Mucosa of descending colon (tissue), 3 donors: ENCODE measurements at places on chromosomes 13 and 19.

DNA sequence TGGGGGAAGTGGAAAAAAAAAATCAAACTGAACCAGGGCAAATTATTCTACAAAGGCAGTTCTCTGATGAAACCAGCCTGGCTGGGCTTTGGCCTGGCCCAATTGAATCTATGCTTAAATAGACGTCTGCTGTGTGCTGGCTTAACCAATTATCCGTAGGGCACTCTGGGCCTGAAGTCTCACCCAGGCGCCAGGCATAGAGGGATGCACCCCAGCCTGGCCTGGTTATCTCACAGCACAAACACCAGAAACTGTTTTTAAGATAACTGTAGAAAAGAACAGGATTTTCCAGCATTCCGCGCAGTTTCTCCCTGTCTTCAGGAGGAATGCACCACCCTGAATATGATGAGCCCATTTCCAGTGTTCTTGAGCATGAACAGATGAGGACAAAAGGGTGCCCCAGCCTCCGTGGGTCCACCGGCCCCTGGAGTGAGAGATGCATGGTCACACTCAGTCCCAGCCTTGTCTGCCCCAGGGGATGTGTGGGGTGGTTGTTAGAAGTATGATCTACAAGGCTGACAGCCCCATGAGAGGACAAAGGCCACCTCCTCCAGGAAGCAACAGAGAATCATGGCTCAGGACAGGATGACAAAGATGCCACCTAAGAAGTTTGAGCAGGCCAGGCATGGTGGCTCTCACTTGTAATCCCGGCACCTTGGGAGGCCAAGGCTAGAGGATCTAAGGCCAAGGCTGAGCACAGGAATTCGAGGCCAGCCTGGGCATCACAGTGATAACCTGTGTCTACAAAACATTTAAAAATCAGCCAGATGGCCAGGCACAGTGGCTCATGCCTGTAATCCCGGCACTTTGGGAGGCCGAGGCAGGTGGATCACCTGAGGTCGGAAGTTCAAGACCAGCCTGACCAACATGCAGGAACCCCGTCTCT lies 50.2 kb downstream of the PEPD start:
- DNase-seq = no peak

DNA sequence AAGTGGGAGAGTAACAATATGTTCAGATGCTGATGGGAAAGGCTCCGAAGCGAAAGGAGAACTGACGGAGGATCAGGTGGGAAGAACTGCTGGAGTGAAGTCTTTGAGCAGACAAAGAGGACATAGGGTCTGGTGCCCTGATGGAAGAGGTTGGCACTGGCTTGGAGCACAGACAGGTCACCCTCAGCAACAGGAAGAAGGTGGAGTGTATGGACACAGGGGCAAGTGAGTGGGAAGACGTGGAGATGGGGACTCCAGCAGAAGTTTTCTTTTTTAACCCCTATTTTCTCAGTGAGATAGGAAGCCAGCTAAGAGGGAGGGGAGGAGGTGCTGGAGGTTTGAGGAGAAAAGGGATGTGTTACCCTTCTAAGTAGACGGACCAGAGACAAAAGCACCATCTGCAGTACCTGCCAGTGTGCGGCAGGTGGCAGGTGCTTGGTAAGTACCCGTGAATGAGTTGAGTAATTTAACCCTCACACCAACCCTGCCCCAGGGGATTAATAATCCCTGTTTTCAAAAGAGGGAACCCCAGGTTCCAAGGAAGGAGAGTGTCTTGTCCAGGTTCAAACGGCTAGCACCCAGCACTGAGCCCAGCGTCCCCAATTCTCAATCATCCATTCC lies 11.2 kb downstream of the HAS1 start:
- DNase-seq = no peak

DNA sequence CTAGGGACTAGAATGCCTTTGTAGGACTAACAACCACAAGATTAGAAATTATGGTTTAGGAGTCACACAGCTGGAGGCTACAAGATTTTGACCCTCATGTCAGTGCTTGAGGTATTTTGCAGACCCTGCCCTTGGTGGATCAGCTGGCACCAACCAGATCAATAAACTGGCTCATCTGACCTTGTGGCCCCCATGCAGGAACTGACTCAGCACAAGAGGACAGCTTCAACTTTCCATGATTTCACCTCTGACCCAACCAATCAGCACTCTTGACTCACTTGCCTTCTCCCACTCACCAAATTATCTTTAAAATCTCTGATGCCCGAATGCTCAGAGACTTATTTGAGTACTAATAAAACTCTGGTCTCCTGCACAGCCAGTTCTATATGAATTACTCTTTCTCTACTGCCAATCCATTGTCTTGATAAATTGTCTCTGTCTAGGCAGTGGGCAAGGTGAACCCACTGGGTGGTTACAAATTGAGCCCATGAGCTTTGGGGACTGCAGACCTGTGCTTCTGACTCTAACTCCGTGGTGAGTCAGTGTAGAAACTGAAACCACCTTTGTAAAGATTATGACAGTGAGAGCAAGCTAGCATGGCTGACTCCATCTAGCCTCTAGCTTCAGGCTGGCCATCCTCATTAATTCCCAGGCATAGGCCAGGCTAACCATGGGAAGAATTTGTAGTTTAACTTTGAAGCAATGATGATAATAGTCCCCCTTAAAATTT lies 33.9 kb upstream of the CEACAM8 start:
- no peak for DNase-seq

GRCh38 chr13:35964863-35965180 lies 166.4 kb downstream of the DCLK1 start:
- no peak for DNase-seq

GRCh38 chr19:1266129-1266915 lies 2.8 kb upstream of the CIRBP start:
- DNase-seq = peak; percentile 96

DNA sequence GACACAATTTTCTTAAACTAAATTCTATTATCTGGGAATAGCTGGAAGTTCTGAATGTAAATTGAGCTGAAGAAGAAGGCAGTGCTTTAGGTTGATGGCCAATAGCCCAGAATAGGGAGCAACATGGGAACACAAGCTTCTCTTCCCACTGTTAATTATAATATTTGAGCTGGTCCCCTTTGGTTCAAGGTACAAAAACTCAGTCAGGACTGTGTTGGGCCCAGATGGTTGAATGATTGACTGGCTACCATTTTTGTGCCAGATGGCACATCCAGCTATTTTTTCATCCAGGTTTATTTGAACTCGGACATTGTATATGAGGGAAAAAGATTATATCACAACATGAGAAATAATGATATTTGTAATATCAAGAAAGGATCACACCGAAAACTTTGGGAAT lies 458.9 kb downstream of the SLITRK1 start:
- DNase-seq = no peak

DNA sequence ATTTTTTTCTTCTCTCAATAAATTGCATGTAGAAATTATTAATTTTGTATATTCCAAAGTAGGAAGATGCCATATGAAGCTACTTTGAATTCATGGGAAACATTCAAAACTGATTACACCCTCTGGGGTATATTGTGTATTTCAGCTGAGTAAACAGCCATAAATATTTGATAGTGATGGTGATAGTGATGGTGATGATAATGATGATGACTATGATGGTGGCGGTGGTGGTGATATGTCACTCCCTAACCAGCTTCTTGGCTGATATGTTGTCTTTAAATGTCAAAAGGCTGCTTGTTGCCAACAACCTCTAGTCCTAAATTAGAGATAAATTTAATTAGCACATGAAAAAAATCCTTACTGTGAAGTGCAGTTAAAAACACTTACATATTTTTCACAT lies 102.0 kb downstream of the LRCH1 start:
- no peak for DNase-seq

DNA sequence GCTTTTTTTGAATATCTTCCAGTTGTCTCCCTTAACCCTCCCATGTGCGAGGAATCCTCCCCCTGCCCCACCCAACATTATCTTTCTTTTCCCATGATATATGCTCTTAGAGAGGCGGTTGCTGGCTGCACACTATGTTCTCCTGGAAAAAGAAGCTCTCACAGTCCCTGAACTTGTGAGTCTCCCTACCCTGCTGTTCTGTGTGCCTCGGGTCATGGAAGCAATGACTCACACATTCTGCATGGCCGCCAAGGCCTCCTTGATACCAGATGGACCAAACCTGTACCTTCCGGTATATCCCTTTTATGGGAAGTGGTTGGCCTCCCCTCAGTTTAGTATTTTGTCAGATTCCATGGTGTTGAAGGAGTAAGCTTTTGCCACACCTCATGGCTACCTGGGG lies 705.4 kb downstream of the SLITRK6 start:
- no peak for DNase-seq
